Germinal center (tissue), 1 donor: ENCODE measurements at places on chromosomes 1 and 21.

DNA sequence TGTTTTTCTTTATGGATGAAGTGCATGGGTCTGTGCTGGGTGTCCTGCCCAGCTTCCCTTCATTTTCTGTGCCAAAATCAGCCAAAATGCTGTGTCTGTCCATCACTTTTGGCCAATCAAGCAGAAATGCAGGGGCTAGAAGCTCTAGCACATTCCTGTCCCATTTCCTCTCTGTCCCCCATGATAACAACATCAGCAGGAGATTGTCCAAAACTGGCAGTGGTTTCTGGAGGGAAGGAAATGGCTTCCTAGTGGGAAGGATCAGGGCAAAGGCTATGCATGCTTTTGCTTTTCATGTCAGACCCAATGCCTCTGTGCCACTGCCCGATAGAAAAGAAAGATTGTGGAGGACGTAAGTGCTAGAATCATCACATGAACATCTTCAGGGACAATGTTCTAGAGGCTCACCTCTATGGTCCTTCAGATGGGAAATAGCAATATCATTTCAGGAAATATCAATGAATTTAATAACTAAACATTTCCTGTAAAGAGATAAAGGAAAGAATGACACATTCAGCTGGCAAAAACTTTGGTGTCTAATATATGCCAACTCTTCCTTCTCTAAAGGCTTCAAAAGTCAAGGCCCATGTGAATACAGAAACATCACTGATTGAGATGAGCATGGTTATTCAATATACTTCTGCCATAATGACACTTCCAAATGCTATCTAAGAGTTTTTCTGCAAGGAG is 107.5 kb downstream of the SETD4 start:
- no peak for DNase-seq

- DNase-seq = no peak
Measured at GRCh38 chr1:153941826-153942725, 4.4 kb downstream of the DENND4B start.

GRCh38 chr1:56584910-56585528 is 5.7 kb upstream of the PLPP3 start:
- DNase-seq = peak; percentile 45

- no peak for DNase-seq
Measured at GRCh38 chr1:23566304-23566703, 7.0 kb upstream of the ID3 start.

DNA sequence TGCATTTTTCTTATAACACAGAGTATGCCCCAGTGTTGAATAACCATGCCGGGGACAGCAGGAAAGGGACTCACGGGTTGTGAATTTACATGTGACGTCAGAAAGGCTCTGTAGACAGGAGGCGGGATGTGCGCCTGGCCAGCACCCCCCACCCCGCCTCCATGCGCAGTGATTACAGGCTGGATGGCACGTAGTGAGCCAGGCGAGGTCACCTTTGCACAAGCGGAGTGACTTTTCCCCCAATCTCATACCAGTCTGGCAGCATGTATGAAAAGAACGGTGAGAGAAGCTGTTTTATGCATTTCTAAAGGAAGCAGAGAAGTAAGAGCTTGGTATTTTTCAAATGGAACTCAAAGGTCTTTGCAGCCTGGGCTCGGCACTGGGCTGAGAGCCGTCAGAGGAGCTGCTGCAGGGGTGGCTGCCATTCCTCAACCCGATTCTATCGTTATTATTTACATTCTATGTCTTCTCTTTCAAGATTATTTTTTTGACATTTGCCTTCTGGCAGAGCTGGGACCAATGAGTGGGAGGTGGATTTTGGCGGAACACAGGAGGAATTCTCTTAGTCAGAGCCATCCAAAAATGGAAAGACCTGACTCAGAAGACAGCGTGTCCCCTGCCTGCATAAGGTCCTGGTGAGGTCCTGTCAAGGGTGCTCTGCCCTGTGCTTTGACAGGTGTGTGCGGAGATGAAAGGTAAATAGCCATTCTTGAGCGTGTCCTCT is 115.6 kb upstream of the SLC45A1 start:
- DNase-seq = no peak

DNA sequence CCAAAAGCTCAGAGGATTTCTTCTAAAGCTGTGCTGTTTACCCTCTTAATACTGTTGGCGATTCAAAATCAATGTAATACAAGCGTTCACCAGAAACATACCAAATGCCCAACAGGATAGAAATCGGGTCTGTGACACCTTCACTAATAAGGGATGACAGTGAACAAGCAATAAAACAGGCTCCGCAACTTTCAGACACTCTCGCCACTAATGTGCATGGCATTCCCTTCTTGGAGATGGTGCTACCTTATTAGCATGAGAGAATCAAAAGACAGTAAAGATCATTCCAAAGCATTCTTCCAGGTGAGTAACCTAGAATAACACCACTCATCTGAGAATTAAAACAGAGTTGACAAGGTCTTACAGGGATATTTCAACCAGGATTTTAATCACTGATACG is 367.1 kb downstream of the TTLL7 start:
- no peak for DNase-seq

- no peak for DNase-seq
Measured at GRCh38 chr1:42973286-42973685, 14.6 kb upstream of the SLC2A1 start.

GRCh38 chr1:175687622-175688415 is 55.6 kb downstream of the TNR start:
- DNase-seq = no peak

GRCh38 chr1:29650476-29650875 is 414.2 kb downstream of the PTPRU start:
- DNase-seq = no peak

DNA sequence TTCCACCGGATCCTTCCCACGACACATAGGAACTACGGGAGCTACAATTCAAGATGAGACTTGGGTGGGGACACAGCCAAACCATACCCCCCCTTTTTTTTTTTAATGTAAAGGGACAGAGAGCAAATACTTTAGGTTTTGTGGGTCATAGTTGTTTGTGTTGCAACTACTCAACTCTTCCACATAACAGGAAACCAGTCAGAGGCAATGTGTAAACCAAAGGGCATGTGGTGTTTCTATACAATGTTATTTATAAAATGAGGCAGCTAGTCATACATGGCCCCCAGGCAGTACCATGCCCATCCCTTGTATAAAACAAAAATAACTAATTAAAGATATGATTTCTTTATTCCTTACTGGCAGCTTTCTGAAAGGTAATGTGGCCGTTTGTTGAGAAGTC is 845.4 kb upstream of the ADAMTS5 start:
- DNase-seq = no peak

GRCh38 chr21:43338951-43339350 is 88.0 kb downstream of the SIK1 start:
- DNase-seq = no peak

GRCh38 chr1:15454256-15454655 is 2.3 kb upstream of the CELA2A start:
- no peak for DNase-seq

DNA sequence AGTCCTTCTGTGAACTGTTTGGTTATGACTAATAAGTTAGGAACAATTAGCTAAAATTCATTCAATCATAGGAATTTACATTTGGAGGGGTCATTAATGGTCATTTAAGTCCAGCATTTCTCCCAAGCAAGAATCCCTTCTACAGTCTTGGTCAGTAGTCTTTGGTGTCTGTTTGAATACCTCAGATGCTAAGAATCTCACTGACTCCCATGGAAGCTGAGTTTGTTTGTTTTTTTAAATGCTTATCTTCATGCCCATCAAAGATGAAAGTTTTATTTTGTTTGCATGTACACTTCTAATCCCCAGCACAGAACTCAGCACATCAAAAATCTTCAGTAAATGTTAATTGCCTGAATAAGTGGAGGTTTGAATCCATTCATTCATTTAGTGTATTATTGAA is 41.3 kb upstream of the SLC44A3 start:
- DNase-seq = no peak

DNA sequence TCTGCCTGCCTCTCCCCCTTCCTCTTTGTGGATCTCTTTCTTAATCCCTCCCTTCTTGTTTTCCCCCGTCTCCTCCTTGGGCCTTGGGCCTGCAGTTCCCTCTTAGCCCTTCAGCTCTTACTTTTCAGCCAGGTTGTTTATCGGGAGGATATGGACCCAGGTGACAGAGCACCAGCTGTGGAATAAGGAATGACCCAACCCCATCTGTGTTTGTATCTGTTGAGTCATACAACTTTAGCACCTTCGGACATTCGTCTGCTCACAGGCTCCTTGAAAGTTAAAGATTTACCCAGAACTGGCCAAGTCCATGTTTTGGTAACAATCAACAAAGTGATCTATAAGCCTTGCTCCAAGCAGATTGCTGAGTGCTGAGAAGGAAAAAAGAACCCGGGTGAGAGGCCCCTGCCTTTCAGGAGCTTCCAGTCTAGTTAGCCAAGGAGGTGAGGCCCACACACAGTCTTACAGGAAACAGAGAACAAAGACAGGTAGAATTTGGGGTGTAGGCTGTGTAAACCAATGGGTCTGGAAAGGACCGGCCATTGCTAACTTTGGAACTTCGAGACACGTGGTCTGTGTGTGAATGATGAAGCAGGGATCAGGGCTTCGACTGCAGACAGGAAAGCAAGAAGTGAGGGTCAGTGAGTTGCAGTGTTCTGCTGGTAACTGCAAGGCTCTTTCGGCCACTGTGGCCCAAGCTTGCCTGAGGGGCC is 66.7 kb upstream of the F3 start:
- DNase-seq = no peak

DNA sequence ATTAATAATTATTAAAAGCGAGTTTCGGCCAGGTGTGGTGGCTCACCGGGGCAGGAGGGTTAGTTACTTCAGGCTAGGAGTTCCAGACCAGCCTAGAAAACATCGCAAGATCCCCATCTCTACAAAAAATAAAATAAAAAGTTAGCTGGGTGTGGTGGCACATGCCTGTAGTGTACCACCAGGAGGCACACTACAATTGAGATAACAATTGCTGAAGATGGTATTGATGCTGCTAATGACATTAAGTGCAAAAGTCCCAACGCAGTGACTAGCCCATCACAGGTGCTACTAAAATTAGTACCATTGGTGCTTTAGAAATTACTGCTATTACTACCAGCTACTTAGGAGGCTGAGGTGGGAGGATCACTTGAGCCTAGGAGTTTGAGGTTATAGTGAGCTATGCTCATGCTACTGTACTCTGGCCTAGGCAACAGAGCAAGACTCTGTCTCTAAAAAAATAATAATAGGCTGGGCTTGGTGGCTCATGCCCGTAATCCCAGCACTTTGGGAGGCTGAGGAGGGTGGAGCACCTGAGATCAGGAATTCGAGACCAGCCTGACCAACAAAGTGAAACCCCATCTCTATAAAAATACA is 156.6 kb downstream of the GREM2 start:
- DNase-seq = no peak

GRCh38 chr1:186094172-186094571 is 280.9 kb downstream of the TPR start:
- DNase-seq = no peak

- DNase-seq = no peak
Measured at GRCh38 chr21:43603233-43603626, 56.1 kb downstream of the HSF2BP start.

- no peak for DNase-seq
Measured at GRCh38 chr1:37662031-37662755, 27.5 kb upstream of the RSPO1 start.

DNA sequence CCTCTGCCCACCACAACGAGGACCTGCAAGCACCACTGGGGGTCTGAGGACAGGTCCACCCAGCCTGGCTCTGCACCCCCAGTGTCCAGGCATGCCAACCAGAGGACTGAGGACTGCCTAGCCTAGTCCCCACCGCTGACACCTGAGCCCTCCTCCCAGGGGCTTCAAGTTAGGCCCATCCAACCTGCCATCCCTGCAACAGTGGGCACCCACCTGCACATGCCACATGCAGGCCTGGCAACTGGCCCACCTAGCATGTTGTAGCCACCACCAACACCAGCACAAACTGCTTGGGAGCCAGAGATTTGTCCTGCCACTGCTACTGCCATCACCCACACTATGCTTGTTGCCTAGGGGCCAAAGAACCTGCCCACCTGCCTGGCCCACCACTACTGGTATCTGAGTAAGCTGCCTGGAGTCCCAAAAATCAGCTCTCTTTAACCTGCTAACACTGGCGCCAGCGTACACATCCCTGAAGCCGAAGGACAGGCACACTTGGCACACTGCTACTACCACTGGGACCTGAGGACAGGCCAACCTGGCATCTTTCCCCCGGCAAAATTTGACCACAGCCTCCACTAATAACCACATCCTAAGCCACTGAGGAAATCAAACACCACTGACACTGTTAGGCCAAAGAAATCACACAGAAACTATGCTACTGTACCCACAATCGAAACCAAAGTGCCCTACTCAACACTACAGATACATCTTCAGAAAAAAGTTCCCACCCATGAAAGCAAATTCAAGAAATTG is 61.5 kb downstream of the PSMG1 start:
- DNase-seq = no peak

GRCh38 chr1:182667848-182668505 is 16.4 kb downstream of the RGS8 start:
- no peak for DNase-seq

DNA sequence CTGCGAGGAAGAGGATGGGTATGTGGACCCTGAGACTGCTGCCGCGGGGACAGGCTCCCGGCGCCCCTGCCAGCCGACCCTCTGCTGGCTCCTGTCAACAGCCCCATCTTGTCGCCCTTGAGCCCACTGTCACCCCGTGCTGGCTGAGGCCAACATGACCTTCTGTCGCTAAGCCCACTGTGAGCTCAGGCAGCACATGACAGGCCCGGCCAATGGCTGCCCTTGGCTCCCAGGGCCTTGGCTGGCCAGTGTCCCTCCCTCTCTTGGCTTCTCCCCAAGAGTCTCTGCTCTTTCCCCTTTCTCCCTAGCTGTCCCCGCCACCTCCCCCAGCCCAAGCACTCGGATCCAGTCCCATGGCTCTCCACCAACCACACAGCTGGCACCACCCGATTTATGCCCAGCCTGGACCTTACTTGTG is 3.5 kb downstream of the PEX10 start:
- DNase-seq = no peak

GRCh38 chr1:151806170-151806569 is 951 bp upstream of the LINGO4 start:
- DNase-seq = no peak

DNA sequence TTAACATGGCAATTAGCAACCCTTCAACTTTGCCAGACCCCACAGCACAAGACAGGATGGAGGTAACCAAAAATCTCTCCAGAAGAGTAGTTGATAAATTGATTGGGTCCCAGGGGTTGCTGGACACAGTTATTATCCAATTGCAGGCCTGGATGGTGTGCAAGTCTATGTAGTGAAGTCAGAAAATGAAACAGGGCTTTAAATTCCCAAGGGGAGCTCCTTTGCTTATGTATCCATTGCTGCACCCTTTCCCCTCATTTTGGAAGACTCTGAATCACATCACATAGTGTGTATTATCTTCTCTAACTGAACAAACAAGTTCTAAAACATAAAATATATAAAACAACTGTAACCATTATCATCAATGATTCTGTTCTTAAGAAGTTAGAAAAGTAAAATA is 550.2 kb downstream of the LMO4 start:
- DNase-seq = no peak
